Smooth muscle cell of trachea (primary cell): ENCODE measurements at places on chromosomes 7 and 10. TPM values are rescaled to one million over a fixed set of nuclear protein-coding genes. Genes with fewer than 3 reads are reported as not detected.

The ADIRF gene
- total RNA-seq: 159 and 195 TPM in 2 replicates

The C7orf33 gene
- not detected in 2 replicates for total RNA-seq

The KCNMA1 gene
- total RNA-seq: 44.8 and 61.7 TPM in 2 replicates

The BEND7 gene
- 1.0 and 2.3 TPM in 2 replicates for total RNA-seq

The PLXNA4 gene
- total RNA-seq: 1.9 and 3.6 TPM in 2 replicates

The IL6 gene
- 2.2 and 15.1 TPM in 2 replicates for total RNA-seq

The SHLD2 gene
- total RNA-seq: 17.9 and 33.5 TPM in 2 replicates

The LRRC18 gene
- under 0.01 and 0.29 TPM in 2 replicates for total RNA-seq

The PMPCB gene
- 67.8 and 98.0 TPM in 2 replicates for total RNA-seq

The ATOH7 gene
- total RNA-seq: 0.17 TPM in 1 of 2 replicates, not detected in the other

The PTPRN2 gene
- total RNA-seq: 0.29 and 0.50 TPM in 2 replicates

The TMEM196 gene
- not detected in 2 replicates for total RNA-seq

The C10orf105 gene
- total RNA-seq: under 0.01 TPM in 1 of 2 replicates, not detected in the other

The MUC12 gene
- 0.50 and 0.87 TPM in 2 replicates for total RNA-seq

The GRID1 gene
- total RNA-seq: under 0.01 TPM in 1 of 2 replicates, not detected in the other

The ENTPD7 gene
- total RNA-seq: 13.7 and 20.3 TPM in 2 replicates

The CCDC71L gene
- total RNA-seq: 25.7 and 34.1 TPM in 2 replicates

The KLHDC10 gene
- total RNA-seq: 24.1 and 31.6 TPM in 2 replicates

The FEZF1 gene
- total RNA-seq: not detected in 2 replicates

The FAM24B gene
- 4.1 and 4.2 TPM in 2 replicates for total RNA-seq

The SPDYE11 gene
- under 0.01 TPM in 1 of 2 replicates, not detected in the other for total RNA-seq

The SPDYE3 gene
- total RNA-seq: not detected in 2 replicates

The CARD11 gene
- not detected in 2 replicates for total RNA-seq

The SMO gene
- 3.2 and 17.4 TPM in 2 replicates for total RNA-seq

The KLLN gene
- total RNA-seq: 0.73 and 1.2 TPM in 2 replicates

The ODAD2 gene
- under 0.01 and 0.17 TPM in 2 replicates for total RNA-seq

The SLC18A3 gene
- not detected in 2 replicates for total RNA-seq

The TNRC18 gene
- total RNA-seq: 67.3 and 83.3 TPM in 2 replicates

The OPN4 gene
- not detected in 2 replicates for total RNA-seq

The ST8SIA6 gene
- total RNA-seq: 0.17 TPM in 1 of 2 replicates, not detected in the other

The SYT15 gene
- total RNA-seq: under 0.01 and 0.15 TPM in 2 replicates

The ZPBP gene
- total RNA-seq: not detected in 2 replicates

The STEAP4 gene
- 1.2 and 1.7 TPM in 2 replicates for total RNA-seq

The PLCE1 gene
- 2.3 and 3.5 TPM in 2 replicates for total RNA-seq

The ADCY1 gene
- total RNA-seq: 4.8 and 29.4 TPM in 2 replicates

The SVOPL gene
- total RNA-seq: not detected in 2 replicates

The PRLHR gene
- not detected in 2 replicates for total RNA-seq

The PHKG1 gene
- total RNA-seq: 0.99 and 1.6 TPM in 2 replicates

The LRRD1 gene
- total RNA-seq: 0.15 TPM in 1 of 2 replicates, not detected in the other

The ITPRID1 gene
- not detected in 2 replicates for total RNA-seq

The FXYD4 gene
- not detected in 2 replicates for total RNA-seq

The GHRHR gene
- not detected in 2 replicates for total RNA-seq

The GPR15LG gene
- total RNA-seq: not detected in 2 replicates

The FAM237B gene
- total RNA-seq: not detected in 2 replicates

The SORCS1 gene
- under 0.01 TPM in 1 of 2 replicates, not detected in the other for total RNA-seq

The CALML3 gene
- not detected in 2 replicates for total RNA-seq
